ENCODE measurements at places on chromosomes 7 and 10.

DNA sequence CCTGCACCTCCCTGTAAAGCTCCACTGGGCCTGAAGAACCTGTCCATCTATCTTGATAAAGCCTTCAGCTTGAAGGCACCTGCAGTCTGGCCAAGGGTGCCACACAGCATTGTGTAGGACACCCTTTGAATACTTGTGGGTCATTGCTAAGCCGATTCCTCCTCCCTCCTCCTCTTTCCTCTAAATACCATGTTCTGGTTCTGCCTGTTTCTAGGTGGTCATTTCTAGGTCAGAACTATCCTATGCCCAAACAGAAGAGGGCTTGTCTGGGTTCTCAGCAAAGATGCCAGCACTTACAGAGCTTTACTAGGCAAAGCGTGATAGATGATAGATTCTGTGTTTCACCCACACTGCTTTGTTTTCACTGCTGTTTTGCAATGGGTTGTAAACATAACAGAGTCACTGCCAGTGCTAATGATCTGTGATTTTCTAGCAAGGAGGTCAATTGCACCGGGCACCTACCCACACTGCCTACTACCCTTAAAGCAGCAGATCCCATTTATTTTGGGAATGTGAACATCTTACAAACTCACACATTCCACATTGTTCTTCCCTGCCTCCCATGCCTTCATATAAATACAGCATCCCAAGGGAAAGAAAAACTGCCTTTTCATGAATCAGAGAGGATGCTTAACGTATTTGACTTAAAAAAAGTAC lies 279.1 kb upstream of the PITRM1 start:
- no peak for DNase-seq

GRCh38 chr10:51137756-51138529 lies 63.7 kb downstream of the PRKG1 start:
- DNase-seq, result peak; percentile 58

DNA sequence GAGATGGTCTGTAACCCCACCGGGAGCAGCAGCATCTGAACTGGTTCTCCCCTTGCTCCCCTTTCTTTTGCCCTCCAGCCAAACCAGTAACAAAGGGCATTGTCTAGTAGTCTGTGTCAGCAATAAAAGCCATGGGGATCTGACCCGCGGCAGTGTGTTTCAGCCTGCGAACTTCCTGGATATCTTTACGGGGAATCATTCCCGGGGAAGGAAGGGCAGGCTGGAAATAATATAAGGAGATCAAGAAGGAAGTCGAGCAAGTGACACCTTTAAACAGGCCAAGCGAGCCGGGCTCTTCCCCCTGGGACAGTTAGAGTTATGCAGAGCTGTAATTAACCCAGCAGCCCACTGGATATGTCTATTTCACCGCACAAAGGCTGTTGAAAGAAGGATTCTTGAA lies 661.2 kb upstream of the GALNT17 start:
- DNase-seq, result no peak

- DNase-seq, result no peak
These were observed 63.6 kb upstream of the BMPER start for GRCh38 chr7:33841705-33842129.

DNA sequence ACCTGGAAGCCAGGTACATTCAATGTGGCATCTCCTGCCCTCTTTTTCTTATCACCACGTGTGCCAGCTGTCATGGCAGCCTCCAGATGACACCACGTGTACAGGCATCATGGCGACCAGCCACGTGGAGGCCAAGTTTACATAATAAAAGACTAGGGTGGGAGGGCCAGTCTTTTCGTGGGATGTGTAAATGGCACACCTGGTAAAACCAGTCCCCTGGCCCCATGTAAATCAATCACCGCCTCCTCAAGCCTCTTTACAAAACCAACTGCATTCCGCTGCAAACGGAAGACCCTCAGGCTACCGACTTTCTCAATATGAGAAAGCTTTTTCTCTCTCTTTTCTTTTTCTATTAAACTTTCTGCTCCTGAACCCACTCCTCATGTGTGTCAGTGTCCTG lies 65.1 kb upstream of the PHF14 start:
- DNase-seq, result no peak

DNA sequence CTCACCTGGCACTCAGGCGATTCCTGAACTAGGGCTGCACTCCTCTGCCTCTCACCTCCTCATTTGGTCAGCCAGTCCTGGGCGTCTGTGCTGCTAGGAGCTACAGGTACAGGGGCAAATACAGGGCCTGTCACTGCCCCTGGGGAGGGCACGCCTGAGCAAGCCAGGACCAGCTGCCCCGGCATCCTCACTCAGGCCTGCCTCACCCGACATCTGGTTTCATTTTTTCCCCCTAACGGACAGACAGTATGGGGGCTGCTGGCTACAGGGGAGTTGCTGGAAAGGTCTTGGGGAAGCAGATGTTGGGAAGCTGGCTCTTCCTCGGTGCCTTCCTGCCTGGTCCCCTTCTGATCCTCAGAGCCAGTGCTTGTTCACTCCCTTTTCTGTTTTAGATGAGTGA lies 77.3 kb upstream of the PPIF start:
- no peak for DNase-seq

- no peak for DNase-seq
These were observed 144.2 kb downstream of the CTTNBP2 start for GRCh38 chr7:117728890-117729624.

DNA sequence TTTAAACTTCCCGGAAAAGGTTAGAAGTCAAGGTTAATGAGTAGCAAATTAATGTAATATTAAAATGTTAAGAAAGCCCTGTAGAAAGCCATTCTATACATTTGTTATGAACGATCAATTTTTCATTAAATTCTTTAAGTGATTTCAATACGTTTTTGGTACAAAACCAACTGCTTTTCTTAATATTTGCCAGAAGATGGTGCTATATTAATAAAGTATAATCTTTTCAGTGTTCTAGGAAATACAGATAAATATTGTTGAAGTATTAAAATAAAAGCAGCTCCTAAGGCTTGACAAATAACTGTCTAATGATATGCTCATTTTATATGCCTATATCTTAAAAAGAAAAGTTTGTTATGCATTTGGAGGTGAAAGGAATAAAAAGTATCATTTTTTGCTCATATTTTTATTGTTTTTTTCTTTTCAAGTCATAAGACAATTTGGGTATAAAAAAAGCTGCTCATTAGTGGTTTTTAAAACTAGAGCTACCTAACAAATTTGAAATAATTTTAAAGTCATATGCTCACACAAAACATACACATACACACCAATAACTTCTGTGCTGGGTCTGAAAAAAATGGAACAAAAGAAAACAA lies 130.3 kb upstream of the POT1 start:
- DNase-seq, result no peak
